Hematopoietic multipotent progenitor cell treated with erythropoietin and hydrocortisone succinate and interleukin-3 and kit ligand, for 15 days (in vitro differentiated cells): ENCODE measurements at places on chromosomes 16 and 17.

- no peak for DNase-seq
Observed at GRCh38 chr16:4321286-4322120, 5.6 kb downstream of the GLIS2 start.

DNA sequence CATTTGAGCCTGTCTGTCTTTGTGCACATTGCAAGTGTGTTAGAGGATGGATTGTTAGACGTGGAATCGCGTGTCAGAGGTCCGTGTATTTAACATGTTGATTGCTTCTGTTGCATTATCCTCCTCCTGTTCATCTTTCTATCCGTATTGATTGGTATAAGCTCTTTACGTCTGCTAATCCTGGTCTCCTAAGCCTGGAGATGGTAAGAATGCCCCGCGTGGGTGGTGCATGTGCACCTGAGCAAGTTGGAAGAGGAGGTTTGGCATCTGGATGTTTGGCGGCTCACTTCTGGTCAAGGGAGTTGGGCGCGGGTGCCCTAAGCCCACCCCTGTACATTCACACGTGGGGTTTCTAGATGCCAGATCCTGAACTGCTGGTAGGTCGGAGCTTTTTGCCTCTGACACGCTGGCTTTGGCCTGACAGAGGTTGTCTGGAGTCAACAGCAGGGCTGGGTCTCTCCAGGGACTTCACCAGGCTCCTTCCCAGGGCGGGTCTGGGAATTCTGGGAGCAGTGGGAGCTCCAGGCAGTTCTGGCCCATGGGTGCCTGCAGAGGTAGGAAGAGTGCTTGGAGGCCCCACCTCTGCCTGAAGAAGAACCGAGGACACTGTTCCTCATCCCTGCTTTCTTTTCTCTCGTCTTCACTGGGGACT, 107.3 kb downstream of the OR1D5 start:
- DNase-seq = no peak

DNA sequence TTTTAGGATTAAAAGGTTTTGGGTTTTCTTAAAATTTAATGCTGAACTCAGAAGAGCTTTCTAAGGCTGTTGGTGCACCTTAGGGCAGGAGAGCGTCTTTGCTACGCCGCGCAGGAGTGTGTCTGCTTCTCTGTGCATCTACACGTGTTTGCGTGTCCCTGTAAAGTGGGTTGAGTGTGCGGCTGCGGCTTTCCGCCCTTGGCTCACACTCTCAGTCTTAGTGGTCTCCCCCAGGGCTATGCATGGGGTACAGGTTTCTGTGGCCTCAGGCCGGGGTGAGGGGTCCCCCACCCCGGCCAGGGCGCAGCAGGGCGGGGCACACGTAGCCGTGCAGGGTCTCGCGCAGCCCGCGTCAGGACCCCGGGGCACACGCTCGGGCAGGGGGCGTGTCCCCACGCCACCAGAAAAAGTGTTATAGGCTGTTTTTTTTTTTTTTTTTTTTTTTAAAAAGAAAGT, 727 bp upstream of the TENT4B start:
- DNase-seq = no peak

DNA sequence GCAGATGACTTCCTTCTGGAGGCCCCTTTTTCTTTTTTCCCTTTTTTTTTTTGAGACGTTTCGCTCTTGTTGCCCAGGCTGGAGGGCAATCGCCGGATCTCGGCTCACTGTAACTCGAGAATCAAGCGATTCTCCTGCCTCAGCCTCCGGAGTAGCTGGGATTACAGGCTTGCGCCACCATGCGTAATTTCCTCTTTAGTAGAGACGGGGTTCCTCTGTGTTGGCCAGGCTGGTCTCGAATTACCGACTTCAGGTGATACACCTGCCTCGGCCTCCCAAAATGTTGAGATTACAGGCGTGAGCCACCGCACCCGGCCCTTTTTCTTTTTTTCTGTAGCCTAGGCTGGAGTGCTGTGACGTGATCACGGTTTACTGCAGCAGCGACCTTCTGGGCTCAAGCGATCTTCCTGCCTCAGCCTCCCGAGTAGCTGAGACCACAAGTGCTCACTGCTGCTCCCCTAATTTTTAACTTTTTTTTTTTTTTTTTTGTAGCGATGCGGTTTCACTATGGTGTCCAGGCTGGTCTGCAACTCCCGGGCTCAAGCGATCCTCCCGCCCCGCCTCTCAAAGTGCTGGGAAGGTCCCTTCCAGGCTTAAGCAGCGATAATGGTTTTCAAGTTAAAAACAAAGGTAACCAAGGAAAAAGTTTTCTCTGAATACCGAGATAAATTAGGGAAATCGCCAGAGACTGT, 956 bp upstream of the IST1 start:
- peak; percentile 24 for DNase-seq

GRCh38 chr16:6897876-6898485, 434.7 kb upstream of the RBFOX1 start:
- no peak for DNase-seq

DNA sequence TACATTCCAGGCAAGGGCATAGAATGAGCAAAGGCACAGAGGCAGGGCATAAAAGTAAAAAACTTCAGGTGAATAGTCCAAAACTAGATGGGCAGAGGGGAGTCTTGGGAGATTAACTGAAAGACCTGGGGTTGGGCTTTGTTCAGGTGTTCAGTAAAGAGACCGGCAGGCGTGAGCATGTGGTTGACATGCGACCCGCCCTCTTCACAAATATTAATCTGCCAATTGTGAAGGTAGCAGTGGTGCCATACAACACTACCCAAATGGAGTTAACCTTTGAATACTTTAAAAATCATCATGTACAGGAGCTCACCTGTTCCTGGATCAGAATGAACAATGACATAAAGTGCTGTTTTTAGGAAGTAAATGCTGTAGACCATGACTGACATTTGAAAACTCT, 225.5 kb downstream of the LGALS9B start:
- DNase-seq = no peak
